ENCODE measurements at places on chromosomes 11 and 22. TPM values are rescaled to one million over a fixed set of nuclear protein-coding genes. Genes with fewer than 3 reads are reported as not detected.

GRCh38 chr11:25734591-25735211, 597.2 kb upstream of the ANO3 start:
- DNase-seq: no peak

DNA sequence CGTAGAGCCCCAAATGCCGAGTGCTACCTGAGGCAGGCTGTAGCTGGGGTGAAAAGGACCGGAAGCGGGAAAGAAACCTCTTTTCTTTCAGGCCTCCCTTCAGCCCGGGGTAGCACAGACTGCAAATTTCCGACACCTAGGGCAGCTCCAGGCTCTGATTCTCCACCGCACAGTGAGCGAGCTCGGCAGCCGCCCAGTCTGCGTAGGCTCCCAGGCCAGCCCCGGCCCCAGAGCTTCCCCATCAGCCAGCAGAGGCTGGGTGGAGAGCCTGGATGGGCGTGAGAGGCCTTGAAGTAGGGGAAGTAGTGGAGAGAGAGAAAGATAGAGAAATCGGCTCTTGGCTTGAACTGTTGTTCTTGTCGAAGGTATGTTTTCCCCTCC, 9.3 kb upstream of the PAX6 start:
- DNase-seq: no peak

DNA sequence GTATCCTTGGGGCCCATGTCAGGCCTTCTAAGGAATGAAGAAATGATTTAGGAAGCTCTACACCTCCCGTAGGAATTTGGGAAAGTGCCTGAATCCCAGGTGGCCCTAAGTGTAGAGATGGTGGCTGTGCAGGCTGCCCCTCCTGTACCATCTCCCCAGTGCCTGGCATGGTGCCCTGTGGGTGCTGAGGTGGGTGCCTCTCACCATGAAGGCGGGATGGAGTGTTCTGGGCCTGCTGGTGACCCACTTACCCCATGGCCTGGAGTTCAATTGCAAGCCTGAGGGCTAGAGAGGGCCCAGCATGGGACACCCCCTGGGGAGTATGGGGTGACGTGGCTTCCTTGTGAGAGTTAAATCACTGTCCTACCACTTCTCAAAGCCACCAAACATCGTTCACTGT, 19.8 kb downstream of the SAMM50 start:
- DNase-seq: no peak

MRGPRX3 gene
- not detected for polyA plus RNA-seq

FXYD6 gene
- polyA plus RNA-seq: 188 TPM

GSTT2B gene
- 7.6 TPM for polyA plus RNA-seq
